ENCODE measurements at places on chromosomes 3 and 15.
A peak's percentile ranks its signal among the peaks of the same experiment; 100 is the strongest.

DNA sequence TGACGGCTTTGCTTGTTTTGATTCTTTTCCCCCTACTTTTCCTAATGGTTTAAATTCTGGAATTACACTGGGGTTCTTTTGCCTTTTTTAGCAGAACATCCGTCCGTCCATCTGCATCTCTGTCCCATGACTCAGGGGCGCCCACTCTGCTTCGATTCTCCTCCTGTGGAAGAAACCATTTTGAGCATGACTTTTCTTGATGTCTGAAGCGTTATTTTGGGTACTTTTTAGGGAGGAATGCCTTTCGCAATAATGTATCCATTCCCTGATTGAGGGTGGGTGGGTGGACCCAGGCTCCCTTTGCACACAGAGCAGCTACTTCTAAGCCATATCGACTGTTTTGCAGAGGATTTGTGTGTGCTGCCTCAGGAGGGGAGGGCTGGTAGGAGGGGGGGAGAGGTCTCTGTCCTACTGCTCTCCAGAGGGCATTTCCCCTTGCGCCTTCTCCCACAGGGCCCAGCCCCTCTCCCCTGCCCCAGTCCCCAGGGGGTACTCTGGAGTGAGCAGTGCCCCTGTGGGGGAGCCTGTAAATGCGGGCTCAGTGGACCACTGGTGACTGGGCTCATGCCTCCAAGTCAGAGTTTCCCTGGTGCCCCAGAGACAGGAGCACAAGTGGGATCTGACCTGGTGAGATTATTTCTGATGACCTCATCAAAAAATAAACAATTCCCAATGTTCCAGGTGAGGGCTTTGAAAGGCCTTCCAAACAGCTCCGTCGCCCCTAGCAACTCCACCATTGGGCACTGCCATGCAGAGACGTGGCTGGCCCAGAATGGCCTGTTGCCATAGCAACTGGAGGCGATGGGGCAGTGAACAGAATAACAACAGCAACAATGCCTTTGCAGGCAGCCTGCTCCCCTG lies 19.5 kb upstream of the BSN start:
- DNase-seq: no peak

GRCh38 chr15:96345560-96346399 lies 15.3 kb downstream of the NR2F2 start:
- peak; percentile 96 for DNase-seq

GRCh38 chr3:61736506-61736905 lies 175.1 kb downstream of the PTPRG start:
- DNase-seq: no peak

DNA sequence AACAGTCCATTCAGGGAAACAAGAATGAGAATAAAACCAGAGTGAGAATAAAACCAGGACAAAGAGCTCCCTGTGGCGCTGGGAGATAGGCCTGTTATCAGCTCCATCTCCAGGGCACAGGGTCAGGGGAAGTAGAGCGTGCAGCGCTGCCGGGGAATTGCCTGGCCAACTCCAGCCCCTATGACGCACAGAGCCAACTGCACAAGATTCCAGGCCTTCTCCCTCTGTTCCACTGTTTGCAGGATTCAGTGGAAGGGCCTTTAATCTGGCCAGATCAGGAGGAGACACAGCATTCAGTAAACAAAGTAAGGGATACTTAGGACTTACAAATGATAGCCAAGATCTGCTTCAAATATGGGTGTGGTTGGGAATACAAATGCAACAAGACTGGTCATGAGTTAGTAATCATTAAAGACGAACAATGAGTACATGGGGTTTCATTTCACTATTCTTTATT lies 49.4 kb downstream of the ITGB5 start:
- DNase-seq: peak; percentile 75

DNA sequence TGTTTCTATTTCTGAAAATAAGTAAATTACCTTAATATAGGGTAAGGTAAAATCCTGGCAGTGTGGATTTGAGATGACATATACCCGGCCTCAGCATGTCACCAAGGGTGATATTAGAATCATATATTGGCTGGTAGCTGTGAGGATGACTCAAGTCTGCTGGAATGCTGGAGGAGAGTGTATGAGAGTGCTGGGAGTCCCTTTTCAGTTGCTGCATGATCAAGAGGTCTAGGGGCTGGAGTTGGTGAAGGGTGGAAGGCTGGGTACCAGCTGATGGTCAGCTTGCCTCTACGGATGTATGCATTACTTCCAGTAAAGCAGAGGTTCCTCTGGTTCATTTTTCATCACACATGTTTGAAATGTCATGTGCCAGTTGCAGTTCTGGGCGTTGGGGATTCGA lies 40.6 kb downstream of the SLC25A26 start:
- DNase-seq: no peak

DNA sequence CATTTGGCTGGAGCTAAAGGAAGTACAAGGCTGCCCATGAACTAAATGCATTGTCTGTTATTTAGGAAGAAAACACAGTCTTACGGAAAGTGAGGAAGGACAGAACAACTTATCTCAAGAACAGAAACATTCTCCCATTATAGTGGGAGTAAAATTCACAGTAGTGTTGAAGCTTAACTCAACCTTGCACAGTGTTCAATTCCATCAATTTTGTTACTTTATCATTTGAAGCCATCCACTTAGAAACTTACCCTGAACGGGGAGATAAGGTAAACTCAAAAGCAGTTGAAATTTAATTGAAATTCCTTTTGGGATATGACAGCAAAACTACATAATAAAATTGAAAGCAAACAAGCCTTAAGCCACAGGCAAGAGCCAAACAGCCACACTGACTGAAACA lies 186.9 kb downstream of the PCCB start:
- no peak for DNase-seq

GRCh38 chr3:191721990-191722389 lies 261.0 kb downstream of the PYDC2 start:
- no peak for DNase-seq

DNA sequence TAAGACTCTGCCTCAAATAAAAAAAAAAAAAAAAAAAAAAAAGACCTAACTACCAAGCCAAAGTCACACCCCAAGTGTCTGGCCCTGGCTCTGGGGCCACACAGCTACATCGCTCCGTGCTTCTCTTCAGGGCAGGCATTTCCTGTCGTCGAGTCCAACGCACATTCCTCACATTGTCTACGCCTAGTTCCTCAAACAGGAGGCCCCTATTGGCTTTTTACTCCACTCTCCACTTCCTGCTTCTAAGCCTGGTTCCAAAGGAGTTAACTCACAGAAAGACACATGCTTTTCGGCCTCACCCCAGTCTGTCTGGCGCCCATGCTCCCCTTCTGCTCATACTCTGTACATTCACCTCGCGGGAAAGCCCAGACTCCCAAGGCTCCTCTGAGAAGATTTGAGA lies 28.8 kb downstream of the KNG1 start:
- DNase-seq: peak; percentile 71

DNA sequence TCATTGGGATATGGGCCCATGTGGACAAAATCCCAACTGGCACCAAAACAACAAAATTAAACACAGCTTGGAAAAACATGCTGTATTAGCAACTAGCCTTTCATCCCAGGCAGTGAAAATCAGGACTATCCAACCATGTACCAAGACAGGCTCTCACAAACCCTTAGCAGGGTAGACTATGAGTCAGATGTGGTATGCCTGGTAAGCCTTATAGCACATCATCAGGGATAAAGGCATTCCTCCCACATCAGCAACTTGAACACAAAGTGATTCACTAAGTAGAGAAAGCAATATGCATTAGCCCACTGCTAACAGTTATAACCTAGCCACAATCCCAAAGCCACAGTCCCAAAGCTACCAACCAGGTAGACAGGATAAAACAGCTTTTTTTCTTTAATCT lies 8.0 kb downstream of the CEP152 start:
- DNase-seq: no peak

DNA sequence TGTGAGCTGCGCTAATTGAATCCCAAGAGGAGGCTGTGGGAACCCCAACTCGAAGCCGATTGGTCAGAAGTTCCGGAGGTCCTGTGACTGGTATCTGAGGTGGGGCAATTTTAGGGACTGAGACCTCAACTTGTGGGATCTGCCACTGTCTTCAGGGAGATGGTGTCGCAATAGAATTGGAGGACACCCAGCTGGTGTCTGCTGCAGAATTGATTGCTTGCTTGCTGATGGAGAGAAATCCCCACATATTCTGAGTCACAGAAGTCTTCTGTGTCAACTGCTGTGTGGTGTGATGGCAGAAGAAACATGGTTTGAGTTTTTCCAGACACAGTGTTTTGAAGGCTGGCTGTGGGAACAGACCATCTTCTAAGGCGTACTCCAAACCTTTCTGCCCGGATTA lies 99.7 kb upstream of the PLXNA1 start:
- no peak for DNase-seq

DNA sequence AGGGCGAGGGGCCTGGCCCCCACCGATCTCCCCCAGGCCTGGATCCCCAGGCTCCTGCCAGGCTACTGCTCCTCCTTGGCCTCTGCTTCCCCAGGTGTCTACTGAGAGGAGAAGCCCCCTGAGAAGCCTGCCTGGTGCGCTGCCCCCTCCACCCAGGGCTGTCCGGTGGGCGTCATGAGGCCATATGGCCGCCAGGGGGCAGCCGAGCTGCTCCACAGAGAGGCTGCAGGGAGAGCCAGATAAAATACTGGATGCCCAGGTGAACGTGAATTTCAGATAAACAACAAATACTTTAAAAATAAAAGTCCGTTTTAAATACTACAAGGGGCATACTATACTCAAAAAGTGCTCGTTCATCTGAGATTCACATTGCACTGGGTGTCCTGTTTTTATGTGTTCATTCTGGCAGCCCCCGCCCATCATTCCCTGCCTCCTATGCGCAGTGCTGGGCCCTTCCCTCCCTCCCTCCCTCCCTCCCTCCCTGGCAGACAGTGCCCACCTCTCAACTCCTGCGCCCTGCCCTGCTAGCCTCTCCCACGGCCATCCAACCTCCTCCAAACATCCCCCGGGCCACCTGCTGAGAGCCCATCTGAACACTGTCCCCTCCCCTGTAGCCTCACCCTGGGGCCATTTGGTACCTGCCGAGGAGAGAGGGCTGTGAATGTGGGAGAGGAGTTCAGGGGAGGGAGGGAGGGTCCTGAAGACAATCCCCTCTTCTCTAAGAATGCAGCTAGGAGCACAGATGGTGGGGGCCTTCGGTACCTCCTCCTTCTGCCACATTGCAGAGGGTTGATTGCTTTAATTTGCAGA lies 29.6 kb downstream of the PSTPIP1 start:
- DNase-seq: peak; percentile 97

DNA sequence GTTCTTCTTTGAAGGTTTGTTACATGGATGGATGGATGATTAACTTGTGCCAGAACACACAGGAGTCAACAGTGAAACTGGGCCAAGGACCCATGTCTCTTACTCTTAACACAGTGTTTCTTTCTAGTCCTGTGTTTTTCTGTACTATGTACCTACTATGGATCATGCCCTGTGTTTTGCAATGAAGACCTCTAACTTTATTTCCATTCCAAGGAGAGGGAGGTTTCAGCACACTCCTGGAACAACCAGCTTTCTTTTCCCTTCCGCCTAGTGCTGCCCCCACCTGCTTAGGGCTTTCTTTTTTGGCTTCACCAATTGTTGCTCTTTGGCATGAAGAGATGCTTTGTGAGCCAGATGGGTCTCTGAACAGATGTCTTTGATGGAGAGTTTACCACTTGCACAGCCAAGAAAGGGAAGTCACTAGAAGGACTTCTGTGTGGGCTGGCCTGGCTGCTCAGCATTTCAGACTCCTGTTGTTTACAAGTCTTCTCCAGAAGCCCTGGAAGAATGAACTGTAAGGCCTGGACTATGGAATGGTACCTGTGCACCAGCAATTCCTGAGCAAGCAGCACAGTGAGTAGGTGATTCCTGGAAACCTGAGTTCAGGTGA lies 44.5 kb downstream of the SNAPC5 start:
- no peak for DNase-seq

- DNase-seq: no peak
Measured at GRCh38 chr3:172046268-172046915, 7.0 kb downstream of the FNDC3B start.

DNA sequence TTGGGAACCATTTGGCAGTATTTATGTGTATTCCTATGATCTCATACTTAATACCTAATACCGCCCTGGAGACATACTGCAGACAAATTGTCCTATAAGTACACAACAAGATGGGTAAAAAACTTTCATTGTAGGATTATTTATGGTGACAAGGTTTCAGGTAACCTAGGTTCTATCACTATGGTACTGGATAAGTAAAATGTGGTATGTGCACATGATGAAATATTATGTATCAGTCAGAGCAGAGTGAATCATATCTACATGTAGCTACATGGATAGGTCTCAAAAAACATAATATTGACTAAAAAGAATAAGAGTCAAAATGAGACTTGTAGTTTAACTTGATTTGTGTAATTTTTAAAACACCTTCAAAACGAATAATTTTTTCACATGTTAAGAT lies 147.8 kb downstream of the LEKR1 start:
- no peak for DNase-seq

GRCh38 chr3:72116226-72116625 lies 331.3 kb upstream of the PROK2 start:
- no peak for DNase-seq

DNA sequence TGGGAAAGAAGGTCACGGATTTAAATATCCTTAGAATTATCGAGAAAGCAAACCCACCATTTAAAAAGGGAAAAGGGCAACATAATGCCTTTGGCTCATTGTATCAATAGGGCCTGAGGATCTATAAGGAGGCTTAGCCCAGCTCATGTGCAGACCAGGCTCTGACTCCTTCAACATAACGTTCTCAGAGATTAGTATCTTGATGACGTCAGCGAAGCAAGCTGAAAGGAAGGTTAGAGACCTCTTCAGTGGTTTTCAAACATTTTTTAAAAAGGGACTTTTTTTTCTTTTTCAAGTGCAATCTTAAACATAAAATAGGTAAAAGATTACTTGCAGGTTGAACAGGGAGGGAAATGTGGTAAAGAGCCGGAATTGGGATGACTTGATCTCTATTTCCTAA lies 463.9 kb upstream of the ADAMTS9 start:
- DNase-seq: no peak

DNA sequence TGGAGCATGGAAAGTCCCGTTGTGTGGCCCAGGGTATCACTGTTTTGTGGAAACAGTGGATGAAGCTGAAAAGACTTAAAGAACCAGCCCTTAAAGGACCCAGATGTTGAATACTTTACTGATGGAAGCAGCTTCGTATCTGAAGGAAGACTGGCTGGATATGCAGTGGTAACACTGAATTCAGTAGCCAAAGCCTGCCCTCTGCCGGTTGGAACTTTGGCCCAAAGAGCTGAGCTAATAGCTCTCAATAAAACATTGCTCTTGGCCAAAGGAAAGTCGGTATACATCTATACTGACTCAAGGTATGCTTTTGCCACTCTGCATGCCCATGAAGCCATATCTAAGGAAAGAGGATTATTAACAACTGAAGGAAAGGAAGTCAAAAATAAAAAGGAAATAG lies 885.4 kb downstream of the PDCD6IP start:
- DNase-seq: peak; percentile 6

DNA sequence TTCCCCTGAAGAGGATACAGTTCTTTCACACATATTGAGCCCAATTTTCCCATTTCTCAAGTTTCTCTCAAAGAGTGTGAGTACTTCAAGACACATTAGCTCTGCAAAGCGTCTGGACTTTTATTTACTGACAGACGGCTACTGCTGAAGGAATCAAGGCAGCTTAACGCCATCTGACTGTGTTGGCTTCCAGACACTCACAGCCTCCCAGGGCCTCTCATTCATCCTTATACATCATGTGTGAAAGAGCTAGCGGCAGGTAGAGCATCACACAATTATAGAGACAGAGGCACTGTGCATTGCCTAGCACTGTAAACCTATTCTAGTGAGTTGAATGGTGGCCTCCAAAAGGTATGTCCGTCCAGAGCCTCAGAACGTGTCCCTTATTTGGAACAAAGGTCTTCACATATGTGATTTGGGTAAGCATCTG lies 284.1 kb upstream of the STT3B start:
- no peak for DNase-seq
